Esophagus muscularis mucosa (tissue), 4 donors: ENCODE measurements at places on chromosomes 12 and 14. TPM values are rescaled to one million over a fixed set of nuclear protein-coding genes. Genes with fewer than 3 reads are reported as not detected.
A peak's percentile ranks its signal among the peaks of the same experiment; 100 is the strongest.

DNA sequence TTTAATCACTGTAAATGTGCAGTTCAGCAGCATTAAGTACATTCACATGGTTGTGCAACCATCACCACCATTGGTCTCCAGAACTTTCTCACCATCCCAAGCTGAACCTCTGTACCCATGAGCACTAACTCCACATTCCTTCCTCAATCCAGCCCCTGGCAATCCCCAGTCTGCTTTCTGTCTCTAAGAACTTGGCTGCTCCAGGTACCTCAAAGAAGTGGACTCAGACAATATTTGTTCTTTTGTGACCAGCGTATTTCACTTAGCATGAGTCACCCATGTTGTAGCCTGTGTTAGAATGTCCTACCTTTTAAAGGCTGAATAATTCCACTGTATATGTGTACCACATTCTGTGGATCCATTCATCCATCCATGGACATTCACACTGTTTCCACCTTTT is 64.6 kb downstream of the SLC24A4 start:
- no peak for DNase-seq

DNA sequence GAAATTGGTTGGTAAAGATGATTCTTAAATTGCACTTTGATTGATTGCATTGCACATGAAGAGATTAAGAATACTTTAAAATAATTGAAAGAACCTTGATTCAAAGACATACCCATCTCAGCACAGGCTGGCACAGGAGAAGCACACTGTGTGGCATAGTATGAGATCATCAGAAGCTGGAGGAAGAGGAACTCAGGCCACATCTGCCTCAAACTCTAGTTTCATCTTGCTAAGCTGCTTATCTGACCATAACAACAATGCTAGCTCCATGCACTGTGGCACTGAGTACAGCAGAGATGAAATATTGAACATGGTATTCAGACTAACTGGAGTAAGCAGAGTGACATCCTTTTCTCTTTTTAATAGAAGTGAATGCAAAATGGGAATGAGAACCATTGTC is 99.1 kb downstream of the TBC1D30 start:
- DNase-seq = no peak

GRCh38 chr12:46445093-46445492 is 72.5 kb upstream of the SLC38A2 start:
- DNase-seq = no peak

- DNase-seq = peak; percentile 87
Observed at GRCh38 chr12:24979329-24979728, 30.4 kb upstream of the BCAT1 start.

GRCh38 chr12:28782812-28783211 is 366.3 kb upstream of the FAR2 start:
- DNase-seq = no peak

DNA sequence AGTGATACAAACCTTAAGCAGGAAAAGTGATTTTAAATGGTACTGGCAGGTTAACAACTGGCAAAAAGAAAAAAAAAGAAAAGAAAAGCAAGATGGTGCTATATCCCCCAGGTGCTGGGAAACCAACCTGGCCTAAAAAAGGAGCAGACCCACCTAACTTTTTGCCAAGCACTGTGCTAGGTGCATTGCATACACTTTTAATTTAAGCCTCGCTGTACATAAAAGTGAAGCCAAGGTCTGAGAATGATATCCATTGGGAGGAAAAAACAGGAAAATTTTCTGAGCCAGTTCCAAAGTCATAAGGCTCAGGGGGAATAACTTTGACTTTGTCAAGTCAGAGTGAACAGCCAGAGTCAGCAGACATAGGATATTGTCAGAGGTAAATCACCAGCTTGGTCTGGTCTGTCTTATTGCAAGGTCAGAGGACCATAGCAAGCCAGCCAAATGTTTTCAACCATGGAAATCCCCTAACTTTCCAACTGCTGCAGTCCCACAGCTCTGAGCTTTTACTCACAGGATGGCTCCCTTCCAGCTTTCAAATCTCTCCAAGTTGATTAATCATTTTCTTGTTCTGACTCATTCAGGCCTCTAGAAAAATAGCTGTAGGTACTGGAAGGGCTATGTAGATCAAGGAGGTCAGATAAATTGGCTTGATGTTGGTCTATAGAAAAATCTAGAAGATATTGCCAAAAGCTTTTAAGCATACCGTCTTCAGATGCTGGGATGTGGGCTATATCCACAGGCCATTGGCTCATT is 412.9 kb downstream of the RAD51B start:
- DNase-seq = no peak

DNA sequence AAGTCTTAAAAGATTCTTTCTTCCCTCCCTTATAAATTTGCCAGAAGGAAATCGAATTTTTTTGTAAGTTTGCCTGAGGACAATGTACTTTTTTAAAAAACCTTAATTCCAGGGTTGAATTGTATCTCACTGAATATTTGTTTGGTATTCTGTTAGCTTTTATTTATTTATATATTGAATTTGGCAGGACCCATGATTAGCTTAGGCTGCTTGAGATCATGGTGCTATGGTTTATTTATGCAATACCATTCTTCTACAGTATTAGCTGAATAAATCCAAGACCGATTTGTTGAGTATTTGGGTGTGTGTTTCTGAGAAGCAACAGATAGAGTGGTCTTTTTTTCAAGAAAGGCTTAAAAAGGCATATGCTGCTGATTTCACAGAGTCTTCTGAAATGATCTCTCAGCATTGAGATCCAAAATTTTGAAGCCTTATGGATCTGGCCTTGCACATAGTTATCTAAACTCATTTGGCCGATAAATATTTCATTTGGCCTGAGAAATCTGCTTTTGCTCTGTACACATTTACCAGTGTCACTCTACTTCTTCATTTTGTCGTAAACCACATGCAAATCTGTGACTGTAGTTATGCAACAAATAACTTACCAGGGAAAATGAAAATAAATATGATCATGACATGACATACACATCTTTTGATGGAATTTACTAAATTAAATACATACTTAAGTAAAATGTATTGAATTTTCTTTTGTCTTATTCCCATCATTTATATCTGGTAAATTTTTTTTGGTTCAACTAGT is 265.8 kb upstream of the FLRT2 start:
- no peak for DNase-seq

GRCh38 chr14:24982472-24983155 is 67.3 kb downstream of the STXBP6 start:
- no peak for DNase-seq

DNA sequence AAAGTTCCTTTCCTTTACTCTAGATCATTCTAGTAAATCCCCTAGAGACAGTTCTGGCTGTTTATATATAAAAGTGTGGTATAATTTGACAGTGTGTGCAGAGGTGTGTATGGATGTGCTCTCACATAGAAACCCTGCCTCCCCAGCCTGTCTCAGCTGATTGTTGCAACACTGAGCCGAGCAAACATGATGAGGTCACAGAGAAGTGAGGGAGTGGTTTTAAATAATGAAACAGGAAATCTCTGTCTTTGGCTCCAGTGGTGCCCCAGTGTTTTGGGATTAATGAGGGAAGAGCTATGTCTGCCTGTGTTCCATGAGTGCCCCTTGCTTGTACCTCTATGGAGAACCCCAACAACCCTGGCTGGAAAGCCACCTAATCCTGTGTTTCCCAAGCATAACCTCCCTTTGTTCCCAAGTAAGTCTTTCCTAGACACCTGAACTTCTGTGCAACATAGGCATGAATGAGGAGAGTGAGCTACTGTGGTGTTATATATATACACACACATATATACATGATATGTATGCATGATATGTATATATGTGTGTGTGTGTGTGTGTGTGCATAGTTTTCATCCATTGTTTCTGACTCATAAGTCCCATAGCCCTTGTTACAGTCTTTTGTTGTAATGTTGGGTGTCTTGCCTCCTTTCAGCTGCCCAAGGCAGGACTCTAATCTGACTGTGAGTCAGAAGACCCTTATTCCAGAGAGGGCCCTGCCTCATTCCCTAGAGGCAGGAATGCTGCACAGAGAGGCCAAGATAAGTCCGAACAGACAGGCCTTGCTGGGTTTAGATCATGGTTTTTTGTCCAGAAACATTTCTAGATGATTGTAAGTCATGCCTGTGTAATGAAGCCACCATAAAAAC is 18.0 kb downstream of the TRAF3 start:
- DNase-seq = no peak

DNA sequence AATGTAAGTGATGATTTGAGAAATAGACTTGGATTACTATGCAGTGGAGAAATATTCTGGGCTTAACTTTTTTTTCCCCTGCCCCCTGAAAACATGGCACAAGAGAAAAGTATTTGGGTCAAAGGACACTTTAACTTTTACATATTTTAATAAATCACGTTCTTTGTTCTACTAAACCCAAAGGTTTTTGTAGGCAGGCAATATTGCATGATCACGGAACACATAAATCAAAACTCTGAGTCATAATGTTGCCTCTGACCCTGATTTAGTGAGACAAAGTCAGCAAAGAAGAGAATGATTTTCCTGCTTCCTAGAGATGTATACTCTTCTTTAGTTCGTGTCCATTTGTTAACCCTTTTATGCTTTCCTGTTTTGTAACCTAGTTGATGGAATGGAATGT is 38.0 kb downstream of the ABCD2 start:
- no peak for DNase-seq

GRCh38 chr14:95326987-95327386 is 7.3 kb upstream of the CLMN start:
- no peak for DNase-seq

Gene PNP
- total RNA-seq = 85.2 TPM

Gene CCDC60
- not detected for total RNA-seq
